ENCODE measurements at places on chromosomes 6 and 20.

DNA sequence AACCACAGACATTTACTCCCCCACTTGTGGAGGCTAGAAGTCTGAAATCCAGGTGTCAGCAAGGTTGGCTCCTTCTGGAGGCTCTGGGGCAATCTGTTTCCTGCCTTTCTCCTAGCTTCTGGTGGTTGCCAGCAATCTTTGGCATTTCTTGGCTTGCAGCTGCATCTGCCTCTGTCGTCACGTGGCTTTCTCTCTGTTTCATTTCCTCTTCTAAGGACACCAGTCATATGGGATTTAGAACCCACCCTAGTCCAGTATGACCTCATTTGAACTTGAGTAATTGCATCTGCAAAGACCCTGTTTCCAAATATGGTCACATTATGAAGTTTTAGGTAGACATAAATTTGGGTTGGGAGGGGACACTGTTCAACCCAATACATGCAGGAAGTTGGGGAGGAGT is 56.2 kb upstream of the EPB41L1 start:
- DNase-seq: no peak

GRCh38 chr6:63269470-63269869 is 50.3 kb downstream of the LGSN start:
- DNase-seq: no peak

GRCh38 chr6:156517088-156517487 is 260.1 kb upstream of the ARID1B start:
- DNase-seq: no peak

GRCh38 chr6:114052141-114052540 is 81.2 kb upstream of the HDAC2 start:
- no peak for DNase-seq

DNA sequence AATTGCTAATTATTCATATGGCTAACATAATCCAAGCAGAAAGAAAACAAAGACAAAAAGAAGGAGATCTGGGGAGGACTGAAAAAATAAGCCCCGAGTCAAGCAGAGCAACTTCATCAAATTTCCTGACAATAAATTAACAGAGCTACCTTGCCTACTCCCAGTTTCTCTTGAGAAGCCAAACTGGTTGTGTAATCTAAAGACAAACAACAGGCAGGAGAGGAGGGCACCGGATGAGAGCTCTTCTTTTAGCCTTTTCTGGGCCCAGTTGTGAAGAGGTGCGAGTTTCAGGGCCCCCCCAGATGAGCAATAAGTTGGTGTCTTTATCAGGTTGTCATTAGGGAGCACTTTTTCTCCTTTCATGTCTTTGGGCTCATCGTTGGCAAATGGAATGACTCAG is 197.1 kb upstream of the PCSK2 start:
- no peak for DNase-seq

DNA sequence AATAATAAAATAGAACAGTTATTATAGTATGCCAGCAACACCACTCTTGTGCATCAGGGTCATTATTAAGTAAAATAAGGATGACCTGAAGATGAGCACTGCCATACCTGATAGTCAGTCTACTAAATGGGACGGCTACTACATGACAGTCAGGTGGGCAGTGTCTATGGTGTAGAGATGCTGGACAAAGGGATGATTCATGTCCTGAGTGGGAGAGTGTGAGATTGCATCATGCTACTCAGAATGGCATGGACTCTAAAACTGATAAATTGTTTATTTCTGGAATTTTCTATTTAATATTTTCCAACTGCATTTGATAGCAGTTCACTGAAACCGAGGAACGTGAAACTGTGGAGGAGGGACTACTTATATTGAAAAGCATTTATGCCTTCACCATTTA is 38.8 kb downstream of the SNX9 start:
- no peak for DNase-seq

GRCh38 chr6:30357678-30358540 is 13.0 kb downstream of the RPP21 start:
- DNase-seq: peak; percentile 22

- DNase-seq: no peak
These were observed 117.6 kb downstream of the TFAP2B start for GRCh38 chr6:50936277-50936681.

Data from activated T-helper 2 cell treated with anti-CD3 and anti-CD28 coated beads, Interferon-gamma antibody, Interleukin-2, Interleukin-4, amounts not matched to agents 10 μg/mL and 5 μg/mL and 100 μg/mL, durations not matched to agents 14 hours and 24 hours and 36 hours (primary cell).